ENCODE measurements at places on chromosomes 5 and 9.

DNA sequence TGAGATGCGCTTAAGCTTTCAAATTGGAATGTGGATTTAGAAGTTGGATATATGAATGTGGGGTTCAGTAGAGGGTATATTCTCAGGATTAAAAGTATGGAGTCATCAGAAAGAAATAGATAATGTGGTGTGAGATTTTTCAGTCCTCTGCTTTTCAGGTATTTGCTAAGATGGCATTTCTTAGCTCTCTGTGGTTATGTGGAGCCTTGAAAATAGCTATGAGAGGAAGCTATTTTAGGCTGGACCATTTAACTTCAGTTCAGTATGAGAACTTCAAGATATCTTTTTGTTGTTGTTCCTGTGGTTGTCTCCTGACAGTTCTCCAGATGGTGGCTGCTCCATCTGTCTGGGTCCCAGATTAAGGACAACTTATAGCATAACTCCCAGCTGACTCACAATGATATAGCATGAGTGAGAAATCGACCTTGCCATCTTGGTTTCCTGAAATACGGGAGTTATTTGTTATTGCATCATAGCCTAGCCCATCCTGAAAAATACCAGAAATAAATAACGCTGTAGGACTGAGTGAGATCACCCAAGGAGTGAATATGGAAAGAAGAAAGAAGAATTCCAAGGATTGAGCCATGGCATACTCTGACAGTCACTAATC lies 461.5 kb downstream of the ANXA1 start:
- no peak for DNase-seq

GRCh38 chr5:93017849-93018248 lies 563.2 kb downstream of the NR2F1-AS1 start:
- DNase-seq = no peak

- no peak for DNase-seq
Observed at GRCh38 chr5:132528866-132529634, 14.3 kb downstream of the IL5 start.

GRCh38 chr9:136268735-136269134 lies 23.1 kb upstream of the QSOX2 start:
- DNase-seq = no peak

- DNase-seq = no peak
Observed at GRCh38 chr5:73170522-73170921, 2.5 kb upstream of the TMEM174 start.

DNA sequence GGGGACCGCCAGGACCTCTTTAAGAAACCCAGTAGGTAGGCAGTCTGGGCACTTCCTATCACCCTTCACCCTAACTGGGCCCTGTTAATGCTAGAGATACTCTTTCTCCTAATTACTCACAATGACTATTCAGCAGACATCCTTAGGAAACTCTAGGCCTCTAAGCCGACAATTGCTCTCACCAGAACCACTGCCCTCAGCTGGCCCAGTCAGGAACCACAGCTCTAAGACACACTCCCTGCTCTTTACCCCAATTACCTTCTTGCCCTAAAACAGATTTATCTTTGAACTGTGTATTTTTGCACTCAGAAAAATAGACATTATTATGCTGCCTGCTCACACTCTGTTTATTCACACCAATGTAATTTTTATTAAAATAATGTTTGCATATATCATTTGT lies 432.6 kb upstream of the SLC30A5 start:
- DNase-seq = no peak

GRCh38 chr9:125008599-125008998 lies 67.7 kb upstream of the GOLGA1 start:
- no peak for DNase-seq

DNA sequence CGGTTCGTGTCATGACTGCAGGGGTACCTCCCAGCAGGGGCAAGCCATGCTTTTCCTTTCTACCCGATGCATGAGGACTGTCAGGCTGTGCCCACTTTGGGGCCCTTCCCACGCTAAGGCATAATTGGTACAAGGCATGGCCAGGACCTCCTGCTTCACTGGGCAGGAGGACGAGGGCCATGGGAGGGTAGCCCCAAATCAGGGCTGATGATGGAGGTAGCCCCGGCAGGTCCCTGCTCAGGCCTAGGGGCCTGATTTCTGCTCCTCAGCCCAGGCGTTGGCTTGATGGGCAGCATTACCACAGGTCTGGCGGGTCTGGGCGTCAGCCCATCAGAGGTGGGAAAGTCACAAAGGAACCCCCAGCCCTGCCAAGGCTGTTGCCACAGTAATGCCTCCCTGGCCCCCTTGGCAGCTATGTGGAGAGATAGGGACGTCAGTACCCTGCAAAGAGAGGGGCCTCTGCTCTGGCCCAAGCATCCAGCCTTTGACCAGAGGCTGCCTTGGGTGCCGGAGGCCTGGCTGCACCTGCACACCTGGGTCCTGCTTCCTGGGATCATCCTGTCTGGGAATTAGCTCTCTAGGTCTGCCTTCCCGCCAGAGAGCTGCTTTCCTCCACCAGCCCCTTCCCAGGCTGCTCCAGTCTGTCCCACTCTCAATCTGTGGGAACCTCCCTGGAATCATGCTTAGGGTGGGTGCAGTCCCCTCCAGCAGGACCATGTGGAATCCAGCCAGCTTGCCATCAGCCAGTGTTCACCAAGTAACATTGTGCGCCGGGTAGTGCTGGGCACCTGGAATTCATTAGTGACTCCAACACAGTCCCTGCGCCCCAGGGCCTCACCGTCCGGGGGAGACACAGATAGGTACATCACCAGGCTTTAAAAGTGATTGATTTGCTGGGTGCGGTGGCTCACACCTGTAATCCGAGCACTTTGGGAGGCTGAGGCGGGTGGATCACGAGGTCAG lies 15.4 kb downstream of the TSPAN17 start:
- no peak for DNase-seq

DNA sequence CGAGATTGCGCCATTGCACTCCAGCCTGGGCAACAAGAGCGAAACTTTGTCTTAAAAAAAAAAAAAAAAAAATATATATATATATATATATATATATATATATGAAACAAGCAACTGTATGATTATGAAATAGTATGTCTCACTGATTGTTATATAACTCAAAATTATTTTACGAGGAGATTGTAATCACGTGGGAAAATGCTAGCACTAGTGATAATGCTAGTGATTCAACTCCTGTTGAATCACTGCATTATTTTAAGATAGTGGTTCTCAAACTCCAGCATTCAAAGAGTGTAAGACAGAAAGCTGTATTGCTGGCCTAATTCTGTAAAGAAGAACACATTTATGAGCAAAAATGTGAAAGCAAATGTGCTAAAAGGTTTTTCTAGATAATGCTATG lies 12.4 kb upstream of the PTPN3 start:
- no peak for DNase-seq

GRCh38 chr9:18294229-18294628 lies 179.7 kb upstream of the ADAMTSL1 start:
- no peak for DNase-seq

GRCh38 chr9:108086624-108087023 lies 597.1 kb upstream of the KLF4 start:
- no peak for DNase-seq

- no peak for DNase-seq
Observed at GRCh38 chr5:169027501-169028061, 273.4 kb downstream of the SLIT3 start.

DNA sequence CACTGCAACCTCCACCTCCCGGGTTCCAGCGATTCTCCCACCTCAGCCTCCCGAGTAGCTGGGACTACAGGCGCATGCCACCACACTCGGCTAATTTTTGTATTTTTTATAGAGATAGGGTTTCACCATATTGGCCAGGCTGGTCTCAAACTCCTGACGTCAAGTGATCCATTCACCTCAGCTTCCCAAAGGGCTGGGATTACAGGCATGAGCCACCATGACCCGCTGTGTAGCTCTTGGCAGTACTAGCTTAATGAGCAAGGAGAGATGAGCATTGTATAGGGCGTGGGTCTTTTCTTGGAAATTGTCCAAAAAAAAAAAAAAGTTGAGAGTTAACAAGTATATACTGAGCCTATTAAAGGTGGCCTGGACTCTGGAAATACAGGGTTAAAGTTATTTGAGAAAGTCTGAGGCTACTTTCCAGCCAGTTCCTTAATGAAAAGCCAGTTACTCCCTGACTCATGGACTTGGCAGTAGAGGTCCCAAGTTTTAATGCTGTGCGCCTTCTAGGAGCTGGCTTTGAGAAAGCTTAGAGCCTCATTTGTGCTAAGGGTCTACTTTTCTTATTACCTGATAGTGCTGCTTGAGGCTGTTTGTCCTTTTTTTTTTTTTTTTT lies 4.2 kb upstream of the FGF18 start:
- no peak for DNase-seq

DNA sequence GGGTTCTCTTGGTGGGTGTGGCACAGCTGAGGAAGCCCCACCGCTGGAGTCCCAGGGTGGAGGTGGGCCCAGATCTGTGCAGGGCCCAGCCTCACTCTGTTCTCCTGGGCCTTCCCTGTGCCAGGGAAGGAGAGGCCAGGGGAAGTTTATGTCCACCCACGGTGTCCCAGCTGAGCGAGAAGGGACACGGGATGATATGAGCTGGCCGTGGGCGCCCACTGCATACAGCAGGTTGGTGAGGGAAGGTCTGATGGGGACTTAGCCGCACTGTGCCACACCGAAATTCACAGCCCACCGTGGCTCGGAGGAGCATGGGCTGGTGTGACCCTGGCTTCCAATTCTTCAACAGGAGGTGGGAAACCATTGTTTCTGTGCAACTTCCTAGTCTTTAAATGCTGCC lies 33.9 kb downstream of the UNC5A start:
- no peak for DNase-seq

- no peak for DNase-seq
Observed at GRCh38 chr9:72557549-72557948, 36.1 kb downstream of the TMC1 start.

GRCh38 chr9:85212887-85213286 lies 528.9 kb downstream of the AGTPBP1 start:
- no peak for DNase-seq

DNA sequence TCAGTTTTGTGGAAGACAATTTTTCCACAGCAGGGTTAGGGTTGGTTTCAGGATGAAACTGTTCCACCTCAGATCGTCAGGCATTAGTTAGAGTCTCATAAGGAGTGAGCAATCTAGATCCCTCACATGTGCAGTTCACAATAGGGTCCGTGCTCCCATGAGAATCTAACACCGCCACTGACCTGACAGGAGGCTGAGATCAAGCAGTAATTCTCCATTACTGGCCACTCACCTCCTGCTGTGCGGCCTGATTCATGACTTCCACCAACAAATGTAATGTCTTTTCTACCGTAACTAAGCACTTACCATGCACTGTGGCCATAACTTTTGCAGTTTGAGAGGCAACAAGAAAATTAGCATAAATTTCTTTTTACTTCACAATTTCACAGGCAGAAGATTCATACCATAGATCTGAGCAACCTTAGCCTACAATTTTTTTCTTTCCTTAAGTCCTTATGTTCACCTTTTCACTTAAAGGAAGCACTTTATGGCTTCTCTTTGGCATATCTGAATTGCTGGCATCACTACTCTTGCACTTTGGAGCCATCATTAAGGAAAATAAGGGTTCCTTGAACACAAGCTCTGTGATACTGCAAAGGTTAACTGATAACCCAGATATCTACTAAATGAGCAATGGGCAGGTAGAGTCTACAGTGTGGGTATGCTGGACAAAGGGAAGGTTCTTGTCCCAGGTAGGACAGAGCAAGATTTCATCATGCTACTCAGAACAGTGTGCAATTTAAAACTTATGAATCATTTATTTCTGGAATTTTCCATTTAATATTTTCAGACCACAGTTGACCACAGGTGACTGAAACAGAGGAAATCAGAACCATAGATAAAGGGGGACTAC lies 83.0 kb upstream of the IFNK start:
- DNase-seq = no peak

- peak; percentile 32 for DNase-seq
Observed at GRCh38 chr5:126462239-126463014, 39.2 kb downstream of the GRAMD2B start.

GRCh38 chr9:108973895-108974294 lies 39.4 kb downstream of the CTNNAL1 start:
- no peak for DNase-seq

GRCh38 chr5:163624431-163624830 lies 119.0 kb downstream of the MAT2B start:
- no peak for DNase-seq

DNA sequence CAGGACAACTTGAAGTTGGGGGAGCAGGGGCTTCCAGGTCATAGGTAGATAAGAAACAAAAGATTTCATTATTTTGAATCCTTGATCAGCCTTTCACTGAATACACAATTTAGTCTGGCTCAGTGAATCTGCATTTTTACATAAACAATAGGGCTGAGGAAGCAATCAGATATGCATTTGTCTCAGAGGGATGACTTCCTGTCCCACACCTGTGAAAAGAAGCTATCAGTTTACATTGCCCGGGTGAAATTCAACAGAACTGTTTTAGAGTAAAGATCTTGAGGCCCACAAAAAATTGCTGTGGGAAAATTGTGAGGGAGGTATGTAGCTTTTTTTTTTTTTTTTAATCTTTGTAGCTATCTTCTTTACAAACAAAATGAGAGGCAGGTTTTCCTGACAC lies 38.3 kb downstream of the DNAJB5 start:
- no peak for DNase-seq

- DNase-seq = no peak
Observed at GRCh38 chr9:23941051-23941450, 115.0 kb upstream of the ELAVL2 start.

DNA sequence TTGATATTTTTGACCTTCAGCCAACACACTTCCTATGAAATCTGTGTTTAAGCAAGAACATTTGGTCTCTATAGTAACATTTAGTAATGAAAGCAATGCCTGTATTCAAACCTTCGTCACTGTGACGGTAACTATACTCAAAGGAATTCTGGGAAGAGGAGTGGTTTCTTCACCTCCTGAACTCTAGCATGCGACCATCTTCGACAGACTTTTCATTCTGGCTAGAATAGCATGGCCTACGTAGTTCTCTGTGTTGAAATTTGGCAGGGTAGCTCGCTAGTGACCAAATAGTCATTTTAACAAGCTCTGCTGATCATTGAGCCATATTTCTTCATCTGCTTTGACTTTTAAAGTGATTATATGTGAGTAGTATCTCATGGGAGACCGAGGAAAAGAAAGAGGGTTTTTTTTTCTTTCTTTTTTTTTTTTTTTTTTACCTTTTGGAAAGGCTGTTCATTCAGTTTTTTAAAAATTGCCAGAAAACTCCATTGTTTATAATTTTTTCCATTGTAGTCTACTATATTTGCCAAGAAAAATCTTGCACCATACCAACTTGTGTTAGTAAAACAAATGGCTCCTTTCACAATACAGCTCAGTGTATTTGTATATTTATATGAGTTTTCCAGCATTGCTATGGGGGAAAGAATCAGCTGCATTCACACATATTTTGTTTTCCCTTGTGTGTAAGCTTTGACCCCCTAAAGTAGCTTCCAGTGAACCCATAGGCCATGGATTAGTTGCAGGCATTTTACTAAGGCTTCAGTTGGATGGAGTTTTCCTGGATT lies 166.8 kb downstream of the NNT start:
- DNase-seq = no peak

DNA sequence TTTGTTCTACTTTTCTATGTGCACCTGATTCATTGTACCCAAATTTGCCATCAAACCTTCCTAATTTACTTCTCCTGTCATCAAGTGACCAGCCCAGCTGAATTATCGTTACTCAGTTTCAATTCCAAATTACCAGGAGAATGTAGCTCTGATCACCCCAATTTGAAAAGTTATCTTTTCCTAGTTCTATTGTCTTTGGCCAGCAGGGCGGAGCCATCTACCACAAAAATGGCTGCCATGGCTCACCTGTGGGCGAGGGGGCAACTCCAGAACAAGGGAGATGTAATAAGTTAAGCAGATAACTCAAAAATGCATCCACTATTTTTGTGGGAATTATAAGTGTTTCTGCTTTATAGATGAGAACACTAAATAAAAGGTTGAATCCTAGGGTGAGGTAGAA lies 133.8 kb upstream of the MOCS2 start:
- no peak for DNase-seq

GRCh38 chr9:99573085-99573484 lies 248.6 kb upstream of the NR4A3 start:
- no peak for DNase-seq
